ENCODE measurements at places on chromosomes 12 and 14. TPM values are rescaled to one million over a fixed set of nuclear protein-coding genes. Genes with fewer than 3 reads are reported as not detected.

RASSF9 gene
- polyA plus RNA-seq = 1.5 TPM

CLEC7A gene
- 7.2 TPM for polyA plus RNA-seq

ACYP1 gene
- 19.0 TPM for polyA plus RNA-seq

GRCh38 chr12:55930771-55931316 is at the start of gene DGKA:
Gene DGKA, plus strand, starts transcription at chr12:55931162. Its CDS starts 5,342 bp downstream, at chr12:55936504.
- peaks cover 56% of the 10 kb centered on the region for H3K4me1 ChIP-seq
- peak within 1 kb of the TSS; percentile 60 for H3K4me3 ChIP-seq
- no peaks in the 10 kb centered on the region for H3K36me3 ChIP-seq
- H3K27me3 ChIP-seq = peaks cover 11% of the 10 kb centered on the region
- H3K27ac ChIP-seq = peak within 1 kb of the TSS; percentile 86

DNA sequence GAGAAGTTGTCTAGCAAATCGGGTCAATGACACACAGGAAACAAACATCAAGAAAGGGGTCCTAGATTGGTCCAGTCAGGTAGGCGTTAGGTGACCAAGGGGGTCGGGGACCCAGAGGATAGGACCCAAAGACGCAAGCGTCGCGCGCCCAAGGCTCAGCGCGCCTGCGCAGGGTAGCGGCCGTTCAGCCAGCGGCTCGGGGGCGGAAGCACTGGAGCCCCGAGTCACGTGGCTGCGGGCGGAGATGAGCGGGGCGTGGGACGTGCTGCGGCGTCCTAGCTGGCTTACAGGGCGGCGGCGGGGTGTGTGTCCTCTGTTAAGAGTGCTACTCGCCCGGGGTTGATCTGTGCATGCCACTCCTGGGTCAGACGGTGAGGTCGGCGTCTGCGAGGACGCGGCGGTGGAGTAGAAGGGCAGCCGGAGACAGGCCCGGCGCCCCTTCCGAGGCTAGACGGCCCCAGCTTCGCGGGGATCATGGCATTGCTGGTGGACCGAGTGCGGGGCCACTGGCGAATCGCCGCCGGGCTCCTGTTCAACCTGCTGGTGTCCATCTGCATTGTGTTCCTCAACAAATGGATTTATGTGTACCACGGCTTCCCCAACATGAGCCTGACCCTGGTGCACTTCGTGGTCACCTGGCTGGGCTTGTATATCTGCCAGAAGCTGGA is at the start of gene SLC35E3:
TSS of gene SLC35E3 (plus strand) at position 273 of the 668 bp plus-strand sequence. CDS start at position 475, 202 bp downstream.
- peaks cover 2% of the 10 kb centered on the region for H3K4me1 ChIP-seq
- peak within 1 kb of the TSS; percentile 88 for H3K4me3 ChIP-seq
- no peaks in the 10 kb centered on the region for H3K27me3 ChIP-seq
- DNase-seq = peak; percentile 97
- H3K27ac ChIP-seq = peak within 1 kb of the TSS; percentile 81
- peaks cover 2% of the 10 kb centered on the region for H3K36me3 ChIP-seq

GRCh38 chr12:65728455-65728847 is 95.8 kb upstream of the HMGA2 start:
- no peak overlapping the region for H3K27ac ChIP-seq
- H3K4me1 ChIP-seq = no peaks in the 10 kb centered on the region
- DNase-seq = no peak
- H3K4me3 ChIP-seq = no peak overlapping the region
